ENCODE measurements at places on chromosomes 7 and 10.

- no peak for DNase-seq
Measured at GRCh38 chr7:101916876-101917275, 99.5 kb downstream of the CUX1 start.

DNA sequence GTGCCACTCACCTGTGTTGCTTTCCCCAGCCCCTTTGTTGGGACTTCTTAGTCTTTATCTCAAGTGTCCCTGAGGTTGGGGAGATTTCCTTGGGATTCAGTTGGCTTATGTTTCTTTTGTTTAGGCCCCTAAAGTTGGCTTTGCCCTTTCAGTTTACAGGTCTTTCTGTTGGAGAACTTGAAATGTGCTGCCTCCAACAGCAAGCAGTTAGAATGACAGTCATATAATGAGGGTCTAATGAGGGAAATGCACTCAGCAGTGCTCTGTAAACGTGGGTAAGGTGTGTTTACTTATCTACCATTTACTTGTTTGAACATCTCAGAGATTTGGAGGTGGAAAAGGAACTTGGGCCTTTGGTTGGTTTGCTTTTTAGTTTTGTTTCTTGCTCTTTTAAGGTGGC lies 191.4 kb upstream of the STK17A start:
- DNase-seq = no peak

DNA sequence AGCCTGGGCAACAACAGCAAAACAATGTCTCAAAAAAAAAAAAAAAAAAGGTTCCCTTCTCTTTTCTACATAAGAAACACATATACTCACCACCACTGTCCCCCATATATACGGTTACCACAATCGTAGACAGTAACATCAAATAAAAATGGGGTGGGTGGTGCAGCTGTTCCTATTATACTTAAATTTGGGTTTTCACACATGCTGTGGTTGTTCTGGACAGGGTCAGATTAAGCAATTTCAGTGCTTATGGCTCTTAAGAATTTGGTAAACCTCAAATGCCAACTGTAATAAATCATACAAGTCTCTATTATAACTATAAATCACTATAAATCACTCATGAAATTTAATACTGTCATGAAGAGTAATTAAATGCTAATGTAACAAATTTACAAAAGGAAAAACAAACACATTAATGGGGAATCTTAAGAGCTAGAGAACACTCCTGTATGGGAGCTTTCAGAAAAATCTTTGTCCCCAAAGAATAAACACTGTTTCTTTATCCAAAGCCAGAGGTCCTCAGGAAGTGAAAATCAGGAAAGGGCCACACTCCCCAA lies 143.6 kb downstream of the GLI3 start:
- DNase-seq = no peak

DNA sequence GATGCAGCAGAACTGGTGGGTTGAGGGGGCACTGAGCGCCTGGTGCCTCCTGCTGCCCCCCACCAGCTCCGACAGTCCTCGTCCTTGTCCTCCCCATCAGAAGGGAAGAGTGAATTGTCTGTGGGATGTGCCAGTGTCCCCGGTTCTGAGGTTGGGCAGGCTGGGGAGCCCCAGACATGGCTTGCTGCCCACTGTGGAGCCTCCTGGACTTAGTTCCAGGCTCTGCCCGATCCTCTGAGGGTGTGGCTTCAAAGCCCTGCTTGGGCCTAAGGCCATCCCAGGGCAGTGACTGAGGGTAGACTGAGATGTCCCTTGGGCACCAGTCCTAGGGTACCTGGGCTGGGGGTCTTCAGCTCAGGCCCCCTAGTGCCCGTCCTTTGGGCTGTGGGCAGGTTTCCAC lies 168.8 kb downstream of the RNF216 start:
- DNase-seq = no peak

DNA sequence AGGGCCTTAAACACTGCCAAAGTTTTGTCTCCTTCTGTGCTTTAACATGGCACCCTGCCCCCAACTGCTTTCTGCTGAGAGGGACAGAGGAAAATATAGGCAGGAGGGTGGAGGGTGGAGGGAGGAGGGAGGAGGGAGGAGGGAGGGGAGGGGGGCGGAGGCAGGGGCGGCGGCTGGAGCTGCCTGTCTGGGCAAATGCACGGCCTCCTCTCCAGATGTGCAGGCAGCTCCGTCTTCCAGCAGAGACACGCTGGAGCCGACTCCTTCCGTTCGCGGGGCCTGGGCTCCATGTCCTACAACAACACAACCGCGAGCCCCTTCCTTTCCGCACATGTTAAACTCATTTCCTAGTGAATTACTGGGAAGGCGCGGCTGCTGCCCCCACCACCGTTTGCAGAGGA lies 14.2 kb downstream of the EBF3 start:
- DNase-seq = no peak

DNA sequence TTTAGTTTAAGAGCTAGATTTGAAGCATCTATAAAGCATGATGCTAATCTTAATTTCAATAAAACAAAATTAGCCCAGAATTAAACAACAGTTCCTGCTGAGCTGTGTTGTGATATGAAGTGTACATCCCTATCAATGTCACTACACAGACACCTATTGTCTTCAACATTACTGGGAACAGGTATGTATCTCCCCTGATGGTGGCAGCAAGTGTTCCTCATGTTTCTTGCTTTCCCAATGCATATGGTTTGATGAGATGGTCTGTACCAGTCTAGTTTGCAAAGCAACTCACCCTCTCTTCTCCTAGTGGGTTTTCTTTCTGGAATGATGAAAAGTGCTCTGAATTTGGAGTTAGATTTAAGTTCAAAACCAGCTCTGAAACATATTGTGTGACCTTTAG lies 38.1 kb downstream of the TSPAN12 start:
- no peak for DNase-seq

GRCh38 chr7:82335927-82336326 lies 107.7 kb downstream of the CACNA2D1 start:
- no peak for DNase-seq

DNA sequence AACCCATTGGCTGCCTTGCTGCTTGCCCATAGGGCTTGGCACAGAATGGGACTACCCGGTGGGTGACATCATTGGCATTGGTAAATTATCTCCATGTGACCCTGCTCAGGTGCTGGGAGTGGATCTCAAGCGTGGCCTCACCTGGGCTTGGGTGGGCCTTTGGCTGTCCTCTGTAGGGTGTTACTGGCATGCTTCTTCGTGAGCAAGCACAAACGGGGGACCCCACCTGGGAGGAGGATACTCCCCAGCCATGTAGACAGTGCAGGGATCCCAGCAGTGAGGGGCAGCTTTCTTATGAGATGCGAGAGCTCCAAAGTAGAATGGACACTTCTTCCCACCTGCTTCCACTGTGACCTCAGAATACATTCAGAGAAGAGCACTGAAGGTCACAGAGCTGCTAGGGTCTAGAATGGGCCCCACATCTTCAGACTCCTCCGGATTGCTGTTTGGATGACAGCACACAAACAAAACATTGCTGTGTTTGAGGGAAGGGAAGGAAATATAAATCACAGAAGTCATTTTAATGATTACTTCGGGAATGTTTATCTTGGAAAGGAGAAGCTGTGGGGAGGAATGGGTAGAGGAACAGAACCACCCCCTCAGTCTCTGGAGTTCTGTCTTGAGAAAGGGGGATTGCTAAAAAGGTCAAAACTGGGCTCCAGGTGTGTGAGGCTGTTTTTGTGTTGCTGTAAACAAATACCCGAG lies 75.9 kb downstream of the SH2D4B start:
- DNase-seq = no peak

DNA sequence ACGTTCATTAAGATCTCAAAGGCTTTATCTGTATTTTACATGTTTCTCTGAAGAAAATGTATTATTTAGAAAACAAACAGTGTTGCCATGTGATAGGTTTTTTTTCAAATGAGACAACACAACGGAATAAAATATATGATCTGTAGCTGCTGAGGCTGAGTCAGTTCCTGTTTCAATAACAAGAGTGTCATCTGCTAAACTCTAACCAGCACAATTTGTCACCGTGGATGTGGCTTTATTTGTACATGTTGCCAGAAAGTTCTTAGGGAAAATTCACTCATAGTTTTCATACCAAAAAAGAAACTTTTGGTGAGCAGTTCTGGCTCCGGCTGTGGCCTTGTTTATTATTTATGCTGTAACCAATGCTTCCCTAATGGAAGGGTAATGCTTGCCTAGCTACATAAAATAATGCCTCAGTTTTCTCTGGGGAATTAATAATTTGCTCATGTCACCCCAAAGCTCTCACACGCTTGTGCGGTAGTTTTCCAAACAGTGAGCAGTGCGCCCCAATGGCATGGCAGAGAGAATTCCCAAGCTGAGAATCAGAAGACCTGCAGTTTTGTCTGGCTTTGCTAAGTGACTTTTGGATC lies 20.3 kb upstream of the KLF6 start:
- DNase-seq = peak; percentile 44

DNA sequence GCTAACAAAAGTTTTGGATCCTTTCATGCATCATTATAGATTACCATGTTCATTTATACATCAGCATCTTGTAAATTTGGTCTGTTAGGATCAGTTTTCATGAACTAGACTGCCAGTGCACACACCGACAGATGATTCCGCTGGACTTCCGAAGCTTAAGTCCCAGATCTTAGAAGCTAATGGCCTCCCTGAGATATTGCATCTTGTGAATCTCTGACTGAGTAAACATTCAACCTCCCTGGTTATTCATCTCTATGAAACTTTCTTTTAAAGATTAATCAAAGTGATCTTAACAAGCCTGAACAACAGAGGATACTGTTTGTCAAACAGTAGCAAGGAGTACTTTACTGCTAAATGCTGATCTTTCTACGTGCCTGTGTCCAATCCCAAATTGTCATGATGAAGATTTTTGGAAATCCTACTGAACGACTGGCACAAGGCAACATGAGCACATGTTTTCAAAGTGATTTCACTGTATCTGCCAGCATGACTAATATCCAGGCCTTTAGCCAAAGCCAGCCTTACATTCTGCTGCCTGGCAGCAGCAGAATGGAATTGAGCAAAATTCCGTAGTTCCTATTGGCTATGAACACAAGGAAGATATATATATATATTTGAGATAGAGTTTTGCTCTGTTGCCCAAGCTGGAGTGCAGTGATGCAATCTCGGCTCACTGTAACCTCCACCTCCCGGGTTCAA lies 91.3 kb upstream of the ANK3 start:
- no peak for DNase-seq

GRCh38 chr10:128062881-128063563 lies 63.2 kb downstream of the MKI67 start:
- no peak for DNase-seq

GRCh38 chr7:5429253-5429856 lies 5.7 kb upstream of the TNRC18 start:
- DNase-seq = no peak

GRCh38 chr10:9926003-9926402 lies 1091.7 kb upstream of the CELF2 start:
- no peak for DNase-seq

DNA sequence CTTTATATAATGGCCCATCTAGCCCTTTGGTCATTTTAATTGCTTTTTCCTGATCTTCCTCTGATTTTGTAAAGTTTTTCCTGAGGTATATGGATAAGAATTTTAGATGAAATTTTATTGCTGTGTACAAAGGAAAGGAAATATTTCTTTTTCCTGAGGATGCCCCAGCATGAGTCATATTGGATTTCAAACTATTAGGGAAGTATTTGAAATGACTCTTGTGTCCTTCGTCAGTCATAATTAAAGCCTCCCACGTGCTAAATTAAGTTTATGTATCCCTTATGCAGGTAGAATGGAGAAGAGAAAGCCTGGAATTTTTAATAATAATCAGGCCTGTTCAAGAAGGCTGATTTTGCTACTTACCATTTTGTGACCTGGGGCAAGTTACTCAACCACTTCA lies 82.6 kb upstream of the GLI3 start:
- no peak for DNase-seq

- no peak for DNase-seq
Measured at GRCh38 chr10:132932461-132933307, 9.7 kb downstream of the CFAP46 start.

- DNase-seq = peak; percentile 46
Measured at GRCh38 chr7:112938863-112939573, 147.6 kb downstream of the GPR85 start.

GRCh38 chr10:47364366-47364765 lies 16.2 kb downstream of the RBP3 start:
- no peak for DNase-seq

DNA sequence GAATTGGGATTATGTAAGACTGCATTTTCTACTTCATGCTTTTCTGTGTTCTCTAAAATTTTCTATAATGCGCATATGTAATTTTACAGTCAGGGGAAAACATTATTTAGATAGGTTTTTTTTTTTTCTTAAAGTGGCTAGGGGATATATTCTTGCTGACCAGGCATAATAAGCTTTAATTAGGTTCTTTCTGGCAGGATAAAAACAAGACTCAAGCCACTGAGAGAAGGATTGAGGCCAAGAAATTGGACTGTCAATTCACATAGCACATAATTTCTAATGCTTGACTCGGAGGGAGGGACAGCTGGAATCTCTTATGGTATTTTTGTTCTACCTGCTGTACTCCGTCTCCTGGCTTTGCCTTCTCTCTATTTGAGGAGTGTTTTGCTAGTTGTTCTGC lies 119.8 kb upstream of the NPVF start:
- no peak for DNase-seq

GRCh38 chr7:83947260-83947659 lies 247.3 kb downstream of the SEMA3A start:
- DNase-seq = no peak

DNA sequence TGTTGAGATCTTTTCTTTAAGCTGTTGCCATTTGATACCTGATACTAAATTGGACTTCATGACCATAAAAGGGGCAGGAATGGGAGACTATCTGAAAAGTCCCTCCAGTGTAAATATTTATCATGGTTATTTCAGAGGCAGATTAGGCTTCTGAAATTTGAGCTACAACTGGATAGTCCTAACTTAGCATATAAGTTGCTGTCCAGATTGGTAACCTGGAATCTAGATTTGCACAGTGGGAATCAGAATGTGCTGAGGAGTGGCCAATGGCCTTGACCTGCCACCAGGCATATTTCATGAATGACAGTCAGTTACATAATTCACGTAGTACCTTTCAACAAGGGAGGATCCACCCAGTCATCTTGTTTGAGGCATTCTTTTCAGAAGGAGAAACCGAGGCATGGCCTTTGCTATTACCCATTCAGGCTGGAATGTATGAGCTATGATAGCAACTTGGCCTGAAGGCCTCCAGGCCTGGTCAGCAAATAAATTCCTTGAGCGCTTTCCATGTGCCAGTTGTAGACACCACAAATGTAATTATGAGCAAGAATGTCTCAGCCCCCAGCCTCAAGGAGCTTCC lies 80.0 kb downstream of the EEPD1 start:
- DNase-seq = no peak

GRCh38 chr10:94225589-94225988 lies 137.2 kb downstream of the NOC3L start:
- DNase-seq = no peak

- no peak for DNase-seq
Measured at GRCh38 chr7:137674551-137675409, 172.0 kb downstream of the DGKI start.

DNA sequence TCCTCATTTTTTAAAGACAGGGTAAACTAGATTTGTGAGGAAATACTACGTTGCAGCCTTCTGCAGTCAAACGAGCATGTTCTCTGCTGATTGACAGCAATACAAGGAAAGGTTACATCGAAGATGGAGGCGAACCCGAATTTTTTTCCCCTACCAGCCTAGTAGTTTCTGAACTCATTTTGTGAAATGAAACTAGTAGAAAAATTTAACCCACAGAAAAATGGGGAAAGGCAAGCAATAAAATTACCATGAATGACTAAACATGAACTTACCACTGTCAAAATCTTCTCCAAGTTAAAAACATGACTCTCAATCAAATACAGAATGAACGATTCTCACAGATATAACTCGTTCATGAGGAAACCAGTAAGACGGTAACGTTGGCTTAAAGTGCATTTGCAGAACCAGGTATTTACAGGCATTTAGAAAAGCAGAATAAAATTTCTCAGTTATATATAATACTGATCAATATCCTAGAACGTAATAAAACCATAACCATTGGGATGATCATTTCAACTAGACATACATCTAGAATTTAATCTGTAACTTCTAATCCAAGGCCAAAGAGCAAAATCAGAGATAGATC lies 73.9 kb downstream of the CELF2 start:
- DNase-seq = no peak

Data from naive thymus-derived CD8-positive, alpha-beta T cell (primary cell).